ENCODE measurements at places on chromosomes 1 and 21. TPM values are rescaled to one million over a fixed set of nuclear protein-coding genes. Genes with fewer than 3 reads are reported as not detected.

DNA sequence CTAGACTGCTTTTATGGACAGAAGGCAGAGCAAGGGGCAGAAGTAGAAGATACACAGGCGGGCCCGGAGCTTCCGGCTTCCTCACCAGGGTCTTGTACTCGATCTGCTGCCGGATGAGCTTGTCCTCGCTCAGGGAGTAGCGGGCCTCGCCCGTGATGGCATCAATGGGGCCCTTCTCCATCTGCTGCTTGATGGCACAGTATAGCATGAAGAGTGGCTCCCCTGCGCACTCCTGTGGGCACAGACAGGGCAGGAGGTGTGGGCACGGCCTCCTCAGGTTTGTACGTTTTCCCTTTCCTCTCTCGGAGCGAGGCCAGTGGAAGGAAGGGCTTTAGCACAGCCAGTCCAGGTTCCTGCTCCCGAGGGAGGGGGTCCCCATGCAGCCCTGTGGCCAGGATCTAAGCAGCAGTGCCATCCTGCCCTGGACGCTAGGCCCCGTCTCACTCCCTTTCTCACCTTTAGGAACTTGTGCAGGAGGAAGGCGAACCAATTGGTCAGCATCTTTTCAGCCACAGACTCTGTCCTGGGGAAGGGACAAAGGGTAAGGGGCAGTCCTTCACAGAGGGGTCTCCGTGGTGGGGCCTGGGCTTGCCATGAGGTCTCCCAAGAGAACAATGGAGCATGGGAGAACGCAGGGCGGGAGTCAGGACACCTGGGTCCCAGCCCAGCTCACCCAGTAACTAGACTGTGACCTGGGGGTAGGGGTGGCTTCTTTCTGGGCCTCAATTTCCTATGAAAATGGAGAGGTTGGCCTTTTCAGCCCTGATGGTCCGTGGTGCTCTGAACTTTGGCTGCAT lies 128.8 kb upstream of the CD34 start:
- DNase-seq: no peak

- DNase-seq: no peak
Measured at GRCh38 chr1:103937763-103938357, 188.2 kb downstream of the AMY1C start.

OR10J1 gene
- polyA plus RNA-seq: not detected

DNA sequence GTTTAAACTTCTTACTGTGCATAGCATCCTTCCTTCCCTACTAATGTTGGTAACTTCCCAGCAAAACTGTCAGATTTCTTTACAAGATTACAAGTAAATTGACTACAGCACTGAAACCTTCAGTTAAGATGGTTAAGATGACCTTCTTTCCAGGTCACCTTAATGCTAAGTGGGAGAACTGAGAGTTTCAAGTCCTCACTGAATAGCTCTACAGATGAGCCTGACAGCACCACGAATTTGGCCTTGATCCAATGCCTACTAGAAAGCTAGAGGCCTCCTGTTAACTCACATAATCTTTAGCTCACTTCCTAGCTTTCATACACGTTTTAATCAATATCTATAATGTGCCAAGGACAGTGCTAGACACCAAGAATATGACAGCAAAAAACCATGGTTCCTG lies 276.0 kb upstream of the PLD5 start:
- no peak for DNase-seq

SRGAP2C gene
- 6.0 TPM for polyA plus RNA-seq

DNA sequence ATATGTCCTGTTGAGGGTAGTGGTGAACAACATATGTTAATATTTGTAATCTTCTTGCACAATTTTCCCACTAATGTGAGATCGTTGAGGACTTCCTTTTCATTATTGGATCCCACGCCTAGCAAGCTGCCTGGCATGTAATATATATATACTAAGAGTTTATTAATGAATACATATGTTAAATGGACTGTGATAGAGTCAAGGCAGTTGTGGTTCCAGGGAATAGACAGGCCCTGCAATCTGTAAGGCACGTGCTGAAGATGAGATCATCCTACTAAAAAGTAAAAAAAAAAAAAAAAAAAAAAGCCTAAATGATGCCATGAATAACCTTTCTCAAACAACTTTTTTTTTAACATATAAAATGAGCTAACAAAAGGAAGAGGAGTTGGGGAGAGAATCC lies 28.9 kb downstream of the PLPPR5 start:
- DNase-seq: no peak

All from CD14-positive monocyte (primary cell).